ENCODE measurements at places on chromosomes 5 and 9. TPM values are rescaled to one million over a fixed set of nuclear protein-coding genes. Genes with fewer than 3 reads are reported as not detected.

- DNase-seq: peak; percentile 85
These were observed 8.3 kb upstream of the TBC1D2 start for GRCh38 chr9:98263482-98264357.

CARD9 gene
- total RNA-seq: 0.95 TPM

GRCh38 chr9:98485706-98486105, 223.0 kb downstream of the GABBR2 start:
- DNase-seq: no peak

PCDHB13 gene
- 1.1 TPM for total RNA-seq

GRCh38 chr9:18330401-18331309, 143.3 kb upstream of the ADAMTSL1 start:
- DNase-seq: no peak

DNA sequence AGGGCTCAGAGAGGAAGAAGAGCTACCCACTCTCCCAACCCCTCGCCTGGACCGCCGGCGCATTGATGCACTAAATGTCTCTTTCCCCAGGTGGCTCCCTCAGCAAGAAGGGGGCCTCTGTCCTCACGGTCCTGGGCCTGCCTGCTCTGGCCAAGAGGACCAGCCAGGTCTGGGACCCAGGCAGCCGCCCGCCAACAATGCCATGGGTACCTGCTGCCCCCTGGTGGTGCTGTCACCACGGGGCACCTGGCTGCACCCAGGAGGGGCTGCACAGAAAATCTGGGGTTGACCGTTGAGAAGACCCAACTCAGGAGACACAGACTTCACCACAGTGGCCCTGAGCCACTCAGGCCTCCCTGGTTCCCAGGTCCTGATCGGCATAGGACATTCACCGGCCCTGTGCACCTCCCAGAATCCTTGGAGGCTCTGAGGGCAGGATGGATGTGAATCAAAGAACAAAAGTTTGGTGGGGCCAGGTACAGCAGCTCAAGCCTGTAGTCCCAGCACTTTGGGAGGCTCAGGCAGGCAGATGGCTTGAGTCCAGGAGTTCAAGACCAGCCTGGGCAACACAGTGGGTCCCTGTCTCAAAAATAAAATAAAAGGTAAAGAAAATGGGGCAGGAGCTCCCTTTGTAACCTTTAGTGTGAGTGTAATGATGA, 2.4 kb upstream of the VAV2 start:
- DNase-seq: peak; percentile 69

- DNase-seq: no peak
These were observed 52.4 kb downstream of the SMIM23 start for GRCh38 chr5:171838066-171838465.

DNA sequence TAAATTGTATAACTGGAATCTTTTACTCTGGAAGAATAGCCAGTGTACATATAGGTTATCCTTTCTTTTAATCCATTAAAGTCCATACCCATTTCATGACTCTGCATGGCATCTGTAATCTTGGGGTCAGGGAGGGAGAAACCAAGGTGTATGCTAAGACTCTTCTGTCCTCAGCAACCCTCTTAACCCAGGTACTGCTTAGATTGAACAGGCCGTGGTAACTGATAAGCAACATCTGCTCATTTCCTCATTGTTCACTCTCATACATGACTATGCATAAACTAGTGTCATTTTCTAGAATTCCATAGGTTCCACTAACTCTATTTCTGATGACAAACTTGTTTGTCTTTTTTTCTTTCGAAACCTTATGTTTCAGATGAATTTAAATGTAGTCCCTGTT, 69.3 kb upstream of the IFNE start:
- DNase-seq: no peak

DNA sequence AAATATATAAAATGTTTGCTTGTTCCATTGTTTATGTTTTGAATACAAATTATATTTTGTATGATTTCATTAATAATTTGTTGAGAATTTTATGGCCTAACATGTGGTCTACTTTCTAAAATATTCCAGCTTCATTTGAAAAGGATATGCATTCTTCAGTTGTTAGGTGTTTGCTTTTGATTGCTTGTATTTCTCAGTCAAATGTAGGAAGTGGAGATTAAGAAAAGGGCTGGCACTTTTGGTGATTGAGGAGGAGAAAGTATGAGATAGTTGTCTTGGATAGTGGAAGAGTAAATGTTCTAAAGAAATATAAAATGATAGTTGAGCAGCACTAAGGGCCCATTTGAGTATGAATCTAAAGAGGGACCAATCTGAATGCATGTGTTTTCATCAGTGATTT, 23.1 kb downstream of the JAK2 start:
- no peak for DNase-seq

DNA sequence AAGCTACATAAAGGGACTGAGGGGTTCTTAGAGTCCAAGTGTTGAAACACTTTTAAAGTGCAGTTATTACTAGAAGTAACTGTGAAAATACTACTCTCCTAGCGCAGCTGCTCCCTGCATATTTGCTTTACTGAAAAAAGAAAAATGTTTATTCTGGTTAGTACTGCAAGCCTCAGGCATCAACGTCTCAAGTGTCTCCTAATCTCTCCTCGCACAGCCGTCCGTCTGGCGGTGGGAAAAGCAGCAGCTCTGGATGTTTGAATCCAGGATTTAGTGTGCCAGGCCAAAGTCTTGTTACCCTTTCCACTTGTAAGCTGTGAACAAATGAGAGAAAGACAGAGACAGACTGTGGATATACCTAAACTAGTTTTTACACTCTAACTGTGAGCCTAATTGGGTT, 31.1 kb downstream of the RORB start:
- no peak for DNase-seq

LCN1 gene
- total RNA-seq: 0.47 TPM
